AG08396 (cell line): ENCODE measurements at places on chromosomes 4 and X.

DNA sequence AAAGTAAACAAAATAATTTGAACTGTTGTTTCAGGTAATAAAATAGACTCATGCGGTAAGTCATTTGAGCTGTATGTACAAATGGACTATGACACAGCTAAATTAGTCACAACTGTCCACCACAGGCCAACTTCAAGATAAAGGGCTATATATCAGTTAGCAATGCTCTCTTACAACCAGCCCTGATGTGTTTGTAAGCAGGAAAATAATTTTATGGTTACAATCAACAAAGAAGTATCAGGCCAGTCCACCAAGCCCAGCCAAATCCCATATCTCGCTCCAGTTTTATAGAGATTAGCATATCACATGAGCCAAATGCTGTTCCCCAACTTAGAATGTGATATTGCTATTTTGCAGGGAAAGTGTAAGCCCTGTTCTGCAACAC lies 511 bp upstream of the DUSP21 start:
- no peak for DNase-seq

GRCh38 chrX:10988653-10989052 lies 122.5 kb upstream of the HCCS start:
- no peak for DNase-seq

GRCh38 chrX:132169554-132169953 lies 41.7 kb upstream of the FRMD7 start:
- no peak for DNase-seq

DNA sequence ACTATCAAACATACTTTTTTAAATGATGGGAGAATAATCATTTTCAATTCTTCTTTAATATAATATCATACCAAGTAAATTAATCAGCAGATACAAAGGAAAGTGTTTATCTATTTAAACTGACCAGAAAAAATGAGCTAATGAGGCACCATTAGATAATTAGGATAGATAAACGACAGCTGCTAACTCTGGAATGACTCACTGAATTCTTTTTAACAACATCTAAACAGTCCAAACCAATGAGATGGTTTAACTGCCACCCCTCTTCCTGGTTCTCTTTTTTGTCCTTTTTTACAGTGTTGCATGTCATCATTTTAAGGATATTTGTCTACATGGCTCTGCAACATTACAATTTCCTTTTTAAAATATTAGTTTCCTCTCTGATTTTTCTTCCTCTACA lies 41.6 kb downstream of the UNC5C start:
- no peak for DNase-seq

DNA sequence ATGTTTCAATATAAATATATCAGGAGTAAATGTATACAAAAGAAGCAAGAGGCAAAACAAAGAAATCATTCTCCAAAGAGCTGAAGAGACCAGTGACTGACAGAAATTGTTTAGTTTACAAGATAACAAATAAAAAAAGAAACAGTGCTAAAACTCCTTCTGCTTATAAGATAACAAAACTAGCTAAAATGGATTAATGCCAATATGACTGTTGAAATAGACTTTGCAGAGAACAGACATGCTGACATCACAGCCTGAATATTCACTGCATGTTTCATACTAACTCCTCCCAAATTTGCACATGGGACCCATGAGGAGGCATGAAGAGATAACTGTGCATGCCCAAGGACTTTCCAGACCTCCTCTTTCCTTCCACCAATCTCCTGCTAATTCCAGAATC lies 6.2 kb upstream of the GABRA4 start:
- DNase-seq: no peak
